Dermis lymphatic vessel endothelial cell (primary cell): ENCODE measurements at places on chromosomes 2 and 18. TPM values are rescaled to one million over a fixed set of nuclear protein-coding genes. Genes with fewer than 3 reads are reported as not detected.

Gene ASTL
- total RNA-seq, result not detected in 2 replicates

Gene DLX1
- 0.09 TPM in 1 of 2 replicates, not detected in the other for total RNA-seq

Gene ERMN
- not detected in 2 replicates for total RNA-seq

Gene LRRTM4
- not detected in 2 replicates for total RNA-seq

Gene CPLX4
- not detected in 2 replicates for total RNA-seq

Gene PLEK
- 0.22 TPM in 1 of 2 replicates, not detected in the other for total RNA-seq

Gene CTIF
- total RNA-seq, result 12.8 and 16.8 TPM in 2 replicates

Gene CD302
- total RNA-seq, result 13.1 and 15.2 TPM in 2 replicates

Gene SULT1C2
- under 0.01 TPM in 1 of 2 replicates, not detected in the other for total RNA-seq

Gene PRSS56
- total RNA-seq, result not detected in 2 replicates

Gene GALNT3
- total RNA-seq, result 0.11 and 0.17 TPM in 2 replicates

Gene NEU4
- total RNA-seq, result under 0.01 TPM in 1 of 2 replicates, not detected in the other

Gene GRB14
- 0.33 and 0.34 TPM in 2 replicates for total RNA-seq

Gene PRKCE
- 18.0 and 28.6 TPM in 2 replicates for total RNA-seq

Gene VIL1
- not detected in 2 replicates for total RNA-seq

Gene ATRAID
- total RNA-seq, result 107 and 121 TPM in 2 replicates

Gene IL37
- total RNA-seq, result not detected in 2 replicates

Gene ABCB11
- total RNA-seq, result not detected in 2 replicates

Gene LOXL3
- total RNA-seq, result 0.87 and 1.2 TPM in 2 replicates

Gene IL36A
- total RNA-seq, result not detected in 2 replicates

Gene RAB10
- 47.7 and 79.1 TPM in 2 replicates for total RNA-seq
